ENCODE measurements at places on chromosomes 3 and 15. TPM values are rescaled to one million over a fixed set of nuclear protein-coding genes. Genes with fewer than 3 reads are reported as not detected.

DNA sequence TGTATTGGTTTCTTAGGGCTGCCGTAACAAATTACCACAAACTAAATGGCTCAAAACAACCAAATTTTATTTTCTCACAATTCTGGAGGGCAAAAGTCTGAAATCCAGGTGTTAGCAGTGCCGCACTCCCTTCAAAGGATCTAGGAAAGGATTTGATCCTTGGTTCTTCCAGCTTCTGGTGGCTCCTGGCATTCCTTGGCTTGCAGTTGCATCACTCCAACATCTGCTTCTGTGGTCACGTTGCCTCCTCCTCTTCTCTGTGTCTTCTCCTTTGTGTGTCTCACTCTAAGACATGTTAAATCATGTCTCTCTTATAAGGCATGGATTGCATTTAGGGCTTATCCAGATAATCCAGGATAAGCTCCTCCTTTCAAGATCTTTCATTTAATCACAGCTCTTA lies 262.2 kb downstream of the MEX3B start:
- no peak for DNase-seq

- no peak for DNase-seq
Measured at GRCh38 chr3:52240886-52241370, 2.0 kb upstream of the TWF2 start.

DNA sequence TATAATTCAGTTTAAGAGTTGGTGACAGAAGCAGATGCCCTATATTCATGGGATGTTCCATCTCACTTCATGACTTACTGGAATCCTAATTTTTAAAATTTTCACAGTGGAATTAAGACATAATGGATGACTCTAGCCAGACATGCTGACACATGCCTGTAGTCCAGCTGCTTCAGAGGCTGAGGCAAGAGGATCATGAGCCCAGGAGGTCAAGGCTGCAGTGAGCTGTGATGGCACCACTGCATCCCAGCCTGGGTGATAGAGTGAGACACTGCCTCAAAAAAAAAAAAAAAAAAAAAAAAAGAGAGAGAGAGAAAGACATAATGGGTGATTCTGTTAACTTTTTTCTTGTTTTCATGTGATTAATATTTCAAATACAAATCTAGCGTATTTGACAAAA lies 123.6 kb downstream of the KLHL25 start:
- no peak for DNase-seq

DNA sequence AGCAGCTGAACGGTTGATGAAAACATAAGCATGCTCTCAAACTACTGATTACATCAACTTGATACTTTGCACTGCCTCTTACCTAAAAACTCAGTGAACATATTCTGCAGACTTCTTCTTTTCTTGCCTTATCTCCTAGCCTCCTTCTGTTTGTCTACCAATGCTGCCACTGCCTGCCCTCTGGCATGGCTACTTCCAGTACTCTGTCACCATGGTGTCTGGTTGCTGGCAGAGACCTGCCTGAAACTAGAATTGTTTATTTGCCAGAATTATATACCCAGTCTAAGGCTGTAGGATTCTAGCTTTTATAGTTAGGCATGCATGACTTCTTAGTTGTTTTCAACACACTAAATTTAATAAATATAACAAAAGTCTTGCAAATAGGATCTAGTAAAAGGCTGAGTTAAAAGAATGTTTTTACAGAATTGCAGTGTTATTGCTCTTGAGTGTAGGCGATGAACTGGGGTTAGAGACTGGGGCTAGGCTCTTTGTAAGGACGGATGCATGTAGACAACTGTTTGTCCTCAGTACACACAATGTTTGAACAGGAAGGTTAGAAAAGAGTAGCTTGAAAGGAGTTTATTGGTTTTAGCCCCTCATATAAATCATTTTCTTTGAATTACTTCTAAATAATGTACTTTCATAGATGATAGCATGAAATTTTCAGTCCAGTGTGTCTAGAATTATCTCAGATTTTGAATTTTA lies 116.3 kb downstream of the KCNAB1 start:
- DNase-seq = no peak

GRCh38 chr15:33074212-33074611 lies 120.3 kb downstream of the FMN1 start:
- no peak for DNase-seq

DNA sequence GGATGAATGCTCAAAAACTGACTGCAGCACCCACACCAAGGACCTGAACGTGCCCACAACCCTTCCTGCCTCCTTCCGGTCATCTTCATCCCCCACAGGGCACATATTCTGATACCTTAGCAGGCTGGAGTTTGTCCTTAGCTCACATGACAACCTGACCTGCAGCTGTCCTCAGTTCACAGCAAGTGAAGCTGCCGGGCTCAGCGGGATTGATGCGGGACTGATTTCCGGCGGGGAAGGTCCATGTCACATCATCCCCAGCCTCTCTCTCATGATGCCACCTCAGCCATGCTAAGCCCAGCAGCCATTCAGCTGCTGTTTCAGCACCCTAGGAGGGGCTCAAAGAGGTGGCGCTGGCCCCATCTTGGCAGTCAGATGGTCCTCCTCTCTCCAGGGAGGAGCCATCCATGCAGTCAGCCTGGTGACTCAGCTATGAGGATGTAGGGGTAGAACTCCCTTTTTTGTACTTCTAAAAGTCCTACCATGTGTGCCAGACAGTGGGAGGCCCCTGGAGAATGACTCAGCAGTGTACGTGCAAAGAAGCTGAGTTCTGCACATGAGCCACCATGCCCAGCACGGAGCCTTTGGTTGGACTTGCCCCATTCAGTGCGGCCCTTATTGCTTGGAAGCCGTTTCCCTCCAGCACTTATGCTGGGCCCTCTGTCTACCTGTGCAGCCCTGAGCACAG lies 9.5 kb downstream of the CA12 start:
- DNase-seq = no peak

DNA sequence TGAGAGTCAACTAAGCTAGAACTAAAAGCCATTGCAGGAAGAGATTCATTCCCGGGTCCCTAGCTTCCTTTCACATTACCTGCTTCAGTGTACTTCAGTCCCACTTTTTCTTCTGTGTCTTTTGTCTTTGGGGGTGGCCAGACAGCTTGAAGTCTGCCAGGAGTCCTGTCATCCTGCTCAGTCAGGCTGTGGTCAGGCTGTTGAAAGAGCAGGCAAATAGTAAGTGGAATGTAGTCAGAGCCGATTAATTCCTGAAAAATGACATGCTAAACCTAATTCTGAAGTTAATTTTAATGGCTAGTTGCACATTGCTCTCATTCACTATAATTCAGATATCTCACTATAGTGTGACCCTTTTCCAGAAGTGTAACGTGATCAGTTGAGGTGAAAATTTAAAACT lies 129.6 kb downstream of the FMN1 start:
- no peak for DNase-seq

DNA sequence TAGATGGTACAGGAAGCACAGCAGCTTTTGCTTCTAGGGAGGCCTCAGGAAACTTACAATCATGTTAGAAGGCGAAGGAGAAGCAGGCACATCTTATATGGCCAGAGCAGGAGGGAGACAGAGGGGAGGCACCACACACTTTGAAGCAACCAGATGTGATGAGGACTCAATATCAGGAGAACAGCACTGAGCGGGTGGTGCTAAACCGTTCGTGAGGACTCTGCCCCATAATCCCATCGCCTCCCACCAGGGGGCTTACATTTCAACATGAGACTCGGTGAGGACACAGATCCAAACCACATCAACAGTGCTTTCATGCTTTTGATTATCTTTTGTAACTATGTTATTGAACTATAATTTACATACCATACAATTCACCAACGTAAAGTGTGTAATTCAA lies 7.6 kb upstream of the TMEM44 start:
- DNase-seq = no peak

DNA sequence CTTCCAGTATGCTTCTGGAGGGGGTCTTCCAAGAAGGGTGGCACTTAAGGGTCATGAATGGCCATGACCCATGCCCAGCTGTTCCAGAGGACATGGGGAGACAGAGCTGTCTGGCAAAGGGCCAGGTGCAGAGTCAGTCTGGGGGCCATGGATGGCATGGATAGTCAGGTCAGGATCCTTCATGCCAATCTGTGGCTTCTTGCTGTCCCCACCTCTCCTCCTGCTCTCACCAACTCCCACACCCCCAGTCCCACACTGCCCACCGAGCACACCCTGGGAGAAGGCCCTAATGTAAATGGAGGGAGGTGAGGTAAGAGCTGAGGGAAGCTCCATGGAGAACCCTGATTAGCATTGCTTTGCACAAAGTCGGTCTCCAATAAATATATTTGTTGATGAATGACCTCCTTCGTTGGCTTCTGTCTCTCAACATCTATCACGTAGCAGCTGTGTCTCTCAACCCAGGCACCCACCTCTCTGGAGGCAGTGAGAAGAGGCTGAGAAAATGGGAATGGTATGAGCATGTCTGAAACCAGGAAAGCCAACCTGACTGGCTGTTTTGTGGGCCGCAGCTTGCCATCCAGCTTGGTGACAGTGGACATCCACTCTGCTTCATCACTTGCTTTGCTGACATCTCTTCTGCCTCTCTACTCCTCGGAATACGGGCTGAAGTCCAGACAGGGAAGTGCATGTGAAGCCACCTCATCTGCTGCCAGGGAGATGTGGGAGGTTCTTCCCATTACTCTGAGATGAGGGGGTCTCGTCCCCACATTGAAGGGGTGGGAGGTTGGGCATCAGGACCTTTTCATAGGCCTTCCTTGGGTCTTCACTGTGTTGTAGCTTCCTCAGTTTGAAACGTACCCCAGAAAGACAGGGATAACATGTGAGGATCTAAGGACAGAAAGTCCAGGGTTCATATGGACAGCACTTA lies 37.7 kb upstream of the RAB6B start:
- DNase-seq = no peak

- DNase-seq = no peak
Measured at GRCh38 chr15:101129851-101130380, 121.9 kb downstream of the CHSY1 start.

DNA sequence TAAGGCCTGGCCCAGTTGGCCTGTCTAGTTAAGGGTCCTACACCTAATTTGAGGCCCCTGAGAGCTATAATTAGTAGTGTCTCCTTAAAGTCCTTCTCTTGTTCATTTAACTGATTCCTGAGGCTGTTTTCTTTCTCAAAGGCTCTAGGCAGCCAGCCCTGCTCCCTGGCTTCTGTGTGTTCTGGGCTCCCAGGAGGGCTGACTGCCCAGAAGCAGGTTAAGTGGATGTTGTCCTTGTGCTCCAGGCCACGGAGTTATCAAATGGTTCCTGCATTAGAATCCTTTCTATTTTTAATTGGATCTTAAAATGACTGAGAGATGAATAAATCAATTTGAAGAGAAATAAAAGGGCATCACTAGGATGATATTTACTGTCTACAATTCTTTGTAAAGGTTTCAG lies 140.0 kb downstream of the SNRK start:
- no peak for DNase-seq

DNA sequence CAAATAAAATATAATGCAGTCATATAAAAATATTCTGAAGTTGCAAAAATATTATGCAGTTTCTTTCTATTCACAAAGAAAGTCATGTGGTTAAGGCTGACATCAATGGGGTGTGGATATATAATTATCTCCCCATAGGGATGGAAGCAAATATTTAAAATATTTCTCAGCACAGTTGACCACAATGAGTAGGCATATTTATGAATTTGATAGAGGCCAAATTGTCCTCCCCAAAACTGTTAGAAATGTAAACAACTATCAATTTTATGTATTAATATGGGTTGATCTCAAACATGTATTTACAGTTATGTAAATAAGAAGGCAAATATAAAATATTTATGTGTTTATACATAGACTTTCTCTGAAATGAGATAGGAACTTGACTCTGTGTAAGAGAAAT lies 246.0 kb upstream of the CBLB start:
- DNase-seq = no peak

GRCh38 chr3:107384907-107385306 lies 7.7 kb downstream of the CCDC54 start:
- no peak for DNase-seq

DNA sequence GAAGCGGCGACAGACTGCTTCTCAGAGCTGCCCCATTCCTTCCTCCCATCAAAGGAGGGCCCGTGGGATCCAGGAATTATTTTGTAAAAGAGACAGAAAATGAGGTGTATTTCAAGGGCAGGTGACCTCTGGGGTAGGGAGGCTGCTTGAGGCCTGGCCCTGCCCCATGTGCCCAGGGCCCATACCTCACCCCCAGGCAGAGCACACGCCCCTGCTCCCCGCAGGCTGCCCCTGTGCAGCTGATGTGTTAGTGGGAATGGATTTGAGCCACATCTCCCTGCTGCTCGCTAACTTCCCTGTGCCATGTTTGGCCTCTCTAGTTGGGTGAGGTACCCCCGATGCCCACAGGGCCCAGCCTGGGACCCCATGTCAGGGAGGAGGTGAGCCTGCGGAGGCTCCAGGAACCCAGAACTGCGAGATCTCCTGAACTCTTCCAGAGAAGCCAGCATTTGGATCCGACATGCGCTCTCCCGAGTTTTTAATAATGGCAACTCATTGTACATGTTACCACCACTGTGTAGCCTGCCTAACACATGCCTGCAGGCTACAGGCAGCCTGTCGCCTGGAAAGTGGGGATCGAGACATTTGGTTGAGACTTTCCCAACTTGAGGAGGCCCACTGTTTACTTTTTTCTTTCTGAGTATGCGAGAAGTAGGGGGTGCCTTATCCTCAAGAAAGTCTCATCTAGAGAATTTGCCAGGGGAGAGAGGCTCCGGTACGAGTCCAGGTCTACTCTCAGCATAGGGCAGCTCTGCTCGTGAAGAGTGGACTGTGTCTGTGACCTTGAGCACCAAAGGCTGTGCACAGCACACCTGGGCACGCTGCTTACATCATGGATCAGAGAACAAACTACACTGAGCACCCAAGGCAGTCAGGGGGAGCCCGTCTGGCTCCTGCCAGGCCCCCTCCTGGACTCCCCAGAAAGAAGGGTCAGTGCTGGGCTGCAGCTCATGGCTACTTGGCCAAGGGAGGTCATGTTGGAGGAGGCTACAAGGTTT lies 36.1 kb downstream of the PCSK6 start:
- no peak for DNase-seq

DNA sequence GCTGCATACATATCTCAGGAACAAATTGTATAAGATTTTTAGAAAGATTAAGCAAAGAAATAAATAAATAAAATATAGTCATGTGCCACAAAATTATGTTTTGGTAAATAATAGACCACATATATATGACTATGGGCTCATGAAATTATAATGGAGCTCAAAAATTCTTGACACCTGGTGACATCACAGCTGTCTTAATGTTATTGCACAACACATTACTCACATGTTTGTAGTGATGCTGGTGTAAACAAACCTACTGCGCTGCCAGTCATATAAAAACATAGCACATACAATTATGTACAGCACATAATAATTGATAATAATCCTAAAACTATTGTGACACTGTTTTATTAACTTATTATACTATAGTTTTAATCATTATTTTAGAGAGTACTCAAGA lies 1159.1 kb downstream of the SI start:
- no peak for DNase-seq

DNA sequence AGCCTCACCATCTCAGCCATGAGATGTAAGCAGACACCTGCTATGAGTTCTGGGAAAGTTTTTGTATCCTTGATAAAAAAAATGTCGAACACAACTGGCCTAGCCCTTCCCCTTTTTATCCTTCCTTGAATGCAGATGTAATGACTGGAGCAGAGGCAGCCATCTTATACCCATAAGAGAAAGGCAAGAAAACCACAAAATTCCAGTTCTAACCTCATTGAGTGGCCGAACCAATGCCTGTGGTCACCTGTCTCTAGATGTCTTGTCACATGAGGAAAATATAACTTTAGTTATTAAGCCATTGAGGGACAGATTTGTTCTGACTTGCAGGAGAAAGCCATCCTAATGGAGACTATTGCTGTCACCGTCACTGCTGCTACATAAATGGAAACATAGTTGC lies 80.4 kb upstream of the SLC6A6 start:
- no peak for DNase-seq

HDC gene
- not detected for total RNA-seq

TNFSF10 gene
- total RNA-seq = 119 TPM

SCAMP5 gene
- total RNA-seq = 0.81 TPM

CFAP91 gene
- total RNA-seq = not detected

FGF7 gene
- total RNA-seq = not detected

AMIGO3 gene
- total RNA-seq = 0.28 TPM

NPHP3 gene
- 20.7 TPM for total RNA-seq

All from activated CD4-positive, alpha-beta memory T cell treated with anti-CD3 and anti-CD28 coated beads, Interleukin-2, amount 10 ng/mL, durations not matched to agents 7 days and 5 days (primary cell).